ENCODE measurements at places on chromosomes 3 and 15.
A peak's percentile ranks its signal among the peaks of the same experiment; 100 is the strongest.

DNA sequence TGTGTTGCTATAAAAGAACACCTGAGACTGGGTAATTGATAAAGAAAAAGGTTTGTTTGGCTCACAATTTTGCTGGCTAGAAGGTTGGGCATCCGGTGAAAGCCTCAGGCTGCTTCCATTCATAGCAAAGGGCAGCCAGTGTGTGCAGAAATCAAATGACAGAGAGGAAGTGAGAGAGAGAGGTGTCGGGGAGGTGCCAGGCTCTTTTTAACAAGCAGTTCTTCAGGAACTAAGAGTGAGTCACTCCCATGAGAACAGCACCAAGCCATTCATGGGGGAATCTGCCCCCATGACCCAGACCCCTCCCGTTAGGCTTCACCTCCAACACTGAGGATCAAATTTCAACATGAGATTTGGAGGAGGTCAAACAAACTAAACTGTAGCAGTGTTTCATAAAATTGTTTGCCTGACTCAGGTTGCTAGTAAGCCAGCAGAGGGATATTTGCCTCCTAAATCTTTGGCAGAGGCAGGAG lies 4.5 kb upstream of the PARP15 start:
- DNase-seq: peak; percentile 22

DNA sequence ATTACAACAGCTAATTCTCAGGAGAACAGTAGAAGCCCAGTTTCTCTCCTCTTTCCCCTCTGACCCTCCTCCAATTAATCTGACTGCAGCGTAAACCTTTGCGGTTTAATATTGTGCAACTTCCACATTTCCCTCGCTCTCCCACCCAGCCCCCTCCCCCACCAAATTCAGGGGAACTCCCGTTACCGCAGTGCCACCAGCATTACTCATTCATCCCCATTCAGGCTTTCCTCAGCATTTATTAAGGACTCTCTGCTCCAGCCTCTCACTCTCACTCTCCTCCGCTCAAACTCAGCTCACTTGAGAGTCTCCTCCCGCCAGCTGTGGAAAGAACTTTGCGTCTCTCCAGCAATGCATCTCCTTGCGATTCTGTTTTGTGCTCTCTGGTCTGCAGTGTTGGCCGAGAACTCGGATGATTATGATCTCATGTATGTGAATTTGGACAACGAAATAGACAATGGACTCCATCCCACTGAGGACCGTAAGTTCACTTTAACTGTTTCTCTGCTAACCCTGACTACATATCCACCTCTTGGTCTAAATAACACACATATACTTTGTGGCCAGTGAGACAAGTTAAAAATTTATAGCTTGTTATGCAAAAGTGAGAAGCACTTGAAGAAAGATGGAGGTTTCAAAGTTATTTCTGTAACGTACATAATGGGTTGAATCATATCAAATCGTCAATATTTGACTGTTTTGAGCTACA lies at the start of gene PTX3:
Gene PTX3, plus strand, starts transcription at position 268 of the 709 bp plus-strand sequence. Its CDS starts 84 bp downstream, at position 352.
- peak; percentile 86 for DNase-seq

GRCh38 chr15:81101894-81102815 lies 31.9 kb upstream of the CFAP161 start:
- DNase-seq: no peak

DNA sequence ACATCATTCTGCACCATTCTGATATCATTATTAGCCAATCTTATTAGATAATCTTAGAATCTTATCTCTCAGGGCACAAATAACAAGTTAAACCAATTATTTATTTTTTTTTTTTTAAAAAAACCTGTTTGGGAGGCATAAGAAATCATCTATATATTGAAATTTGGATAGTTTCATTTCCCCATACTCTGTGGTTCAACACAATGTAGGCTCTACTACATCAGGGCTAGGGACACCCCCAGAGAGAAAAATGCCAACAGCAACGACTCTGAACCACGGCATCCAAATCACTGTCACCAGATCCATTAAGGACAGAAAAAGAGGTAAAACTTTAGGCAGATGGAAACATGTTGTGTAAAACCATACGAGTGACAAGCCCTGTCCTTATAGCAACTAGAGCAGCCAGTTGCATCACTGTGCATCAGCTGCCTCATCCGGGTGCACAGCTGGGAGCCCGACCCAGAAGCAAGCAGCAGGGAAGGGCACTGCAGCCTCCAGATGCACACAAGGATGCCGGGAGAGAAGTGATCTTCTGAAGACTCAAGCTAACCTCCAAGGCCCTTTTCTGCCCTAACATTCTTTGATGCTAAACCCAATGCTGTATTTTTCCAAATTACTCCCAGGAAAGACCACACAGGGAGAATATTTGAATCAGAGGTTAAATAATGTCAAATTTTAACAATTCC lies 381.1 kb downstream of the CTNNB1 start:
- DNase-seq: no peak

DNA sequence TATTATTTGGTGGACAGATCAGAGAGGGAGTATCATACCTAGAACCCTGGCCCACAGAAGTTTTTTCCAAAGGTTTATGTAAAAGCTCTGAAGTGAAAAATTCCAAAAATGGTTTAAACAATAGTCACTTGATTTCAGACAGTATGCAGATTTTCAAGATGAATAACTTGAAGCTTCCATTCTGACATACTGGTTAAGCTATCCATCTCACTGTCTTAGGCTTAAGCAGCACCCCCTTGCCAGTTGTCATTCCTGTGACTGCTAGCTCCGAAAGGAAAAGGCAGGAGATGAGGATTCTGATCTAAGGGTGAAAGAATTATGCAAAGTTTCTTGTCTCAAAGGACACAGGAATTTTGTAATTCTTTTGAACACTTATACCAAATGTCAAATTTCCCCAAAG lies 337.5 kb upstream of the THBS1 start:
- no peak for DNase-seq

GRCh38 chr3:182936239-182936917 lies 44.0 kb downstream of the DCUN1D1 start:
- DNase-seq: peak; percentile 29

DNA sequence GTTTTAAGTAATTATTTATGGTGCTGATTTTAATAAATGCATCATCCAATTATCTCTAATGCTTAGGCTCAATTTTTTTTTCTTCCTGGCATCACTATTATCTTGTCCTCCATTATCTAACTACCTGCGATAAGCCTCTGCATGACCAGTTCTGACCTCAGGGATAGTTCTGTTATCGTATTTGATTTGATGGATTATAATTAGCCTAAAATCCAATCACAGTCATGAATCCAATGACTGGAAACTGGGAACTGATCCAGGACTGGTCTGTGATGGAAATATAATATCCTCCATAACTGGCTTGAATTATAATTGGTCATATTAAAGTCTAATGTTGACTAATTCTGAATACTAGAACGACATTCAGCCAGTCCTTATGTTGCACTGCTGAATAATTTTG lies 1.1 kb downstream of the MYH15 start:
- DNase-seq: no peak

- DNase-seq: no peak
Measured at GRCh38 chr3:159301961-159302360, 500.1 kb downstream of the MFSD1 start.

DNA sequence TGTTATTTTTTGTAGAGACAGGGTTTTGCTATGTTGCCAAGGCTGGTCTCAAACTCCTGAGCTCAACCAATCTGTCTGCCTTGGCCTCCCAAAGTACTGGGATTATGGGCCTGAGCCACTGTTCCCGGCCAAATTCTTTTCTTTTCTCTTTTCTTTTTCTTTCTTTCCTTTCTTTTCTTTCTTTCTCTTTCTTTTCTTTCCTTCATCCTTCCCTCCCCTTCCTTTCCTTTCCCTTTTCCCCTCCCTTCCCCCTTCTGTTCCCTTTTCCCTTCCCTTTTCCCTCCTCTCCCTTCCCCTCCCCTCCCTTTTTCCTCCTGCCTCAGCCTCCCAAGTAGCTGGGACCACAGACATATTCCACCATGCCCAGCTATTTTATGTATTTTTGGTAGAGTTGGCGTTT lies 3.1 kb upstream of the ARF4 start:
- no peak for DNase-seq

DNA sequence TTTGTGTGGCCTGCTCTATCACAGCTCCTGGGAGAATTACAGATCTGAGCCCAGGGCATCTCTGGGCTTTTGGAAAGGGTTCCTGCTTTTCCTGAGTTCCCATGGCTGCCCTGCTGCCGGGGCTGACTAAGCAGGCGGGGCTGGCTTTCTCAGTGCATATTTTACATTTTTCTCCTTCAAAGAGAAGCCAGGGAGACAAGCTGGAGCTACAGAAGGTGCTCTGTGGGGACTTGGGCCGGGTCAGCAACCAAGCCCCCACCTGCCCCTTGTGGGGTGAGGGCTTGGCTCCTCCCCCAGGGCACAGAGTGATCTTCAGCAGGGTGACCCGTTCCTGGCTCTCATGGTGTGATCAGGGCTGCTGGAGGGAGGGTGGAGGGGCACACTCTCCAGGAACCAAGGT lies 17.4 kb downstream of the ABTB1 start:
- no peak for DNase-seq

GRCh38 chr15:87227846-87228245 lies 1028.7 kb downstream of the NTRK3 start:
- DNase-seq: no peak

GRCh38 chr15:43648649-43649429 lies at the start of gene CATSPER2:
Gene CATSPER2, minus strand, starts transcription at chr15:43648844. Its CDS starts 783 bp downstream, at chr15:43648061.
- no peak for DNase-seq

- DNase-seq: peak; percentile 4
Measured at GRCh38 chr15:85652457-85652856, 142.3 kb downstream of the KLHL25 start.

DNA sequence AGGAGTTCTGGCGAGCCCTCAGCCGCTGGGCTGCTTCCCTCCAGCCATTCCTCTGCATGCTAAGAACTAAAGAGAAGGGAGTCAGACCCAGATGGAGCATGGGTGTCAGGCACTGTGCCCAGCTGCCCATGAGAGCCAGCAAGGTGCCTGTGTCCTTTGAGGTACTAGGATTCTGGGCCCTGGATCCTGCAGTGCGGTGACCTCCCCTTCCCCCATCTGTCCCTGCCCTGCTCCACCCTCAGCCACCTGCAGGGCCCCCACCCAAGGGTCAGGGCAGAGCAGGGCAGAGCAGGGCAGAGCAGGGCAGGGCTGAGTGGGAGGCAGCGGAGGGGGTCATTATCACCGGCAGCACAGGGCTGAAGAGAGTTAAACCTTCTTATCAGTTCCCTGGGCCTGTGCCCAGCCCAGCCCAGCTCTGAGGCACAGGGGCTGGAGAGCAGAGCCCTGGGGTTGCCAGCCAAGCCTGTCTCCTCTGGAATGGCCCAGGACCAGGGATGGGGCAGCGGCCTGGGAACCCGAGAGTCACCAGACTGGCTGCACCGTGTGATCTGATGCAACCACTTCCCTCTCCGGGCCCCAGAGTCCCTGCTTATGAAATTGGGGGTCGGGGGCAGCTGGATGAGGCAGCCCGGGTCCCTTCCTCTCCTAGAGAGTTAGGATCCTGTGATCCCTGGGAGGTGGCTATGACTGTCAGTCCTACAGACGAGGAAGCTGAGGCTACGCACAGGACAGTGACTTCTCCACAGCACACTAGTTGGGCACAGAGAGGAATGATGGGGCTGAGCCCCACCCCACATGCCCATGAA lies 17.3 kb downstream of the ZDHHC19 start:
- peak; percentile 78 for DNase-seq

- DNase-seq: no peak
Measured at GRCh38 chr15:68426116-68426515, 5.8 kb downstream of the ITGA11 start.

- no peak for DNase-seq
Measured at GRCh38 chr3:53989451-53989850, 97.8 kb upstream of the SELENOK start.

DNA sequence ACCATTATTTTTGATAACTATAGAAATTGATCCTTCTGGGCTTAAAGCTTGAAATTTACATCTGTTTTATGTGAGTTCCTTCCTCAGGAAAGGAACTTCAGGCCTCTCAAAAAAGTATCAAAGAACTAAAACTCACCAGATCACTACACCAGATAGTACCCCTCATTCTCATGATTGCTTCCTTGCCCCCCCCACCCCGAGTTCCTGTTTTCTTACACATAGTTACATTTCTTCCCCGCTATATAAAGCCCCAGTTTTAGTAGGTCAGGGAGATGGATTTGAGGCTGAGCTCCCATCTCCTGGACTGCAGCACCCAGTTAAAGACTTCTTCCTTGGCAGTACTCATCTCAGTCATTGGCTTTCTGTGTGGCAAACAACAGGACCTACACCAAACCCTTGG lies 80.3 kb upstream of the HRH1 start:
- no peak for DNase-seq

Measured in OCI-M1 (cell line).